Stimulated activated CD8-positive, alpha-beta memory T cell treated with anti-CD3 and anti-CD28 coated beads, Interleukin-15, amount 100 ng/mL, for 1 hour (primary cell): ENCODE measurements at places on chromosomes 12 and 14.

GRCh38 chr12:6742834-6743233, 10.1 kb downstream of the MLF2 start:
- DNase-seq, result no peak

GRCh38 chr12:82746668-82747067, 60.0 kb downstream of the TMTC2 start:
- DNase-seq, result no peak

GRCh38 chr12:27151479-27151878, 69.1 kb upstream of the C12orf71 start:
- no peak for DNase-seq

DNA sequence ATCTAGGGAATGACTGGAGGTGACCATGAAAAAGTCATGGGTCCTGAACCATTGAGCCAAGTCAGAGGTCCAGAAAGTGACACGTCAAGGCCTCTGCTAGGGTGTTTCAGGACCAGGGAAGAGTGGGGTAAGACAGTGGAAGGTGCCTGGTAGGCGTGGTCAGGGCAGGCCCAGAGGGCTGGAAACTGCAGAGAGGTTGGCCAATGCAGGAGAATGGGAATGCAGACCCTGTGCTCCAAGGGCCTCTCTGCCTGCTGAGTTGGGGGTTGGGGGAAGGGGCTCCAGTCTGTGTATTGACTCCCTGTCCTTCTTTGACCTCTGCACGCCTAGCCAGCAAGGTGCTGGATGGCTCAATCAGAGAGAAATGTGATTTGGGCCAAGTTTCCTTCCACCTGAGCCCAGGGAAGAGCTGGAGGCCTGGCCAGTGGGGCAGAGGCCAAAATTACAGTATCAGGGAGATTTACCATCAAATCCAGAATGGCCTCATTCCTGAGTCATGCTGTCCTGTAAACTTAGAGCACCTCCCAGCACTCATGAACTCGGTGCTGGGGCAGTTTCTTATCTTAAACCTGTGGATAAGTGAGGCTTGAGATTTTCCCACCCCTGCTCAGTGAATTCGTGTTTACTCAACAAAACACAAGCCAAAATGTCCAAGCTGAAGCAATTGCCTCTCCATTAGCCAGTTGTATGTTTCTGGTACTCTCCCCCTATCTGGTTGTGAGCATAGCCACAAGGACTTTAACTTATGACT, 24.4 kb downstream of the IRF2BPL start:
- DNase-seq, result no peak

DNA sequence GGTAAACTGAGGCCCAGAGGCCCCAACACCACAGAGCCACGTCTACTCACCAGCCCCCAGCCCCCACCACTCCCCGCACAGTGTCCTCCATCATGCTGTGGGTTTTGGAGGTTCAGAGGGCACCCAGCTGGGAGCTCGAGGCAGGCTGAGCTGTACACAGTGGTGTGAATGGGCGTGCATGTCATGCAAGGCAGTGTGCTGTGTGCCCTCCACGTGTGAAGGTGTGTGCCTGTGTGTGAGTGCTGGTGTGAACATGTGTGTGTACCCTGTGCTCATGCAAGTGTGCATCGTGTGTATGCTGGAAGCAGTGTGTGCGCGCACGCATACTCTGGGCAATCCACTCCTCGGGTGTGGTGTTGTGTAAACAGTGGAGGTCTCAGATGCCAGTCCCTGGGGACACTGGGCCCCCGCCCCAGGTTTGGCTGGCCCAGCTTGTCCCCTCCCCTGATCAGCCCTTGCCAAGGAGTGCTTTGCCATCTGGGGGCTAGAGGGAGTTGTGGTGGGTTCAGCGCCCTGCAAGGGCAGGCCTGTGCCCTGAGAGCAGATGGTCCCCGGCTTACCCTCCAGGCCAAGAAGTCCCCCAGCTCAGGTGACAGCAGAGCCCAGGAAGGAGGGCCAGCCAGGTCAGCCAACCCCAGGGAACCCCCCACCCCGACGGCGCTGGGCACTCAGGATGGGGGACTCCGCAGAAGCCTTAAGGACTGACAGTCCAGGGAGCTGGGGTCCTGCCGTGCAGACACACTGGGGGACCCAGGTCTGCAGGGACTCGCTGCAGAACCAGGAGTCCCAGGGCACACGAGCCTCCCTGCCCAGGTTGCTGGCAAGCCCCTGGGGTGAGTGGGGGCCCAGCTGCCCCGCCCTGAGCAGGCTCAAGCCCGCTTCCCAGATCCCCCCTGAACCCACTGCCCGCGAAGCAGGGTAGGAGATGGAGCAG, 23.8 kb upstream of the GPR132 start:
- no peak for DNase-seq

- DNase-seq, result no peak
These were observed 2.8 kb downstream of the OLR1 start for GRCh38 chr12:10169104-10169503.

DNA sequence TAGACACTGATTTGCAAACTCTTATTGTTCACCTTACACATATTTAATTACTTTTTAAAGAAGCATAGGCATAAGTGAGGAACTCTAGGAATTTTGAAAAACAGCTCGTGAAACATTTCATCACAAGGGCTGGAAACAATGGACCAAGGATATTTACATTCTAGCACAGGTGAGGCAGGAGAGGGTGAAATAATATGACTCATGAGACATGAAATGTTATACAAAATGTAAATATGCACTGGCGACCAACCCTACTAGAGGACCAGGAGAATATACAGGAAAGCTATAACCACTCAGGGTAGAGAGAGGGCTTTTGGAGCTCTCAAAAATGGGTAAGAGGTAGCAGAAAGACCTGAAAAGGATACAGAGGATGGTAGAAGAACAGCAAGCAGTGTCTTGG, 115.3 kb downstream of the PTGER2 start:
- no peak for DNase-seq

DNA sequence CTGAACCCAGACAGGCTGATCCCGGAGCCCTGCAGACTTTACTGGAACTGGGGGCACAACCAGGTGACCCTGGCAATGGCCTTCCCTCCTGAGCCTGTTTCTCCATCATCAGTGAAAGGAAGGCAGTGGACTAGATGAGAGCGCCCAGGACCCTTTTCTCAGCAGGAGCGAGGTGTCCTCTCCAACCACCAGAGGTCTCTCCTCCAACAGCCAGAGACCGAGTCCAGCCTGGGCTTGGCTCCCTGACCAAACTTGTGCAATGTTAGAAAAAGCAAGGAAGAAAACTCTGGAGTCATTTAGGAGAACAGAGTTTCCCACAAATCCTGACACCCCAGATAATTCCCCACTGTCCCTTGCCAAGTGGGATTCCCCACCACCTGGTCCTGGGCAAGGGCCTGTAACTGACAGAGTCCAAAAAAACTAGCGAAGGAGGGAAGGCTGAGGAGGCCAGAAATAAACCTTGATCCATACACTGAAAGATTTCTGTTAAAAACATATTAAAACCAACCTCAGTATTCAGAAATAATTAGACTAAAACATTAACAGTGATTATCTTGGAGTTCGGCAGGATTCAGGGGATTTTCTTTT, 9.0 kb downstream of the RPS6KL1 start:
- no peak for DNase-seq

GRCh38 chr12:42666671-42667243, 77.2 kb upstream of the PRICKLE1 start:
- DNase-seq, result no peak

- DNase-seq, result no peak
These were observed 10.9 kb downstream of the EVL start for GRCh38 chr14:100076133-100076532.

DNA sequence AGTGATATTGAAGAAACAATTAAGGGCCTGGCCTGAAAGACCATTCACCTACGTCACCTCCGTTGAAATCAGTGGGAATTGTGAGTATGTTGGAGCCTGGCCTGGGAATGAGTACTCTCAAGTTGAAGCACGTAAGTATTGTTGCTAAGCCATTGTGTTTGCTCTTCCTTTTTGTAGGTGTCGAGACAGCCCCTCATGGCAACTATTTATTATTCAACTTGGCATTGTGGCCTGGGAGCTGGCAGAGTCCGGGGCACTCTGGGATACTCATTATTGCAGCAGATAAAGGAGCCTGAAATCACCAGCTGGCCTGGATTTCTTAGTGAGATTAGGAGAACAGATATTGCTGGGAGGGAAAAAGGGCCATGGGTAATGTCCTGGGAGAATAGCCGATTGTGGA, 147.4 kb downstream of the C12orf75 start:
- no peak for DNase-seq

DNA sequence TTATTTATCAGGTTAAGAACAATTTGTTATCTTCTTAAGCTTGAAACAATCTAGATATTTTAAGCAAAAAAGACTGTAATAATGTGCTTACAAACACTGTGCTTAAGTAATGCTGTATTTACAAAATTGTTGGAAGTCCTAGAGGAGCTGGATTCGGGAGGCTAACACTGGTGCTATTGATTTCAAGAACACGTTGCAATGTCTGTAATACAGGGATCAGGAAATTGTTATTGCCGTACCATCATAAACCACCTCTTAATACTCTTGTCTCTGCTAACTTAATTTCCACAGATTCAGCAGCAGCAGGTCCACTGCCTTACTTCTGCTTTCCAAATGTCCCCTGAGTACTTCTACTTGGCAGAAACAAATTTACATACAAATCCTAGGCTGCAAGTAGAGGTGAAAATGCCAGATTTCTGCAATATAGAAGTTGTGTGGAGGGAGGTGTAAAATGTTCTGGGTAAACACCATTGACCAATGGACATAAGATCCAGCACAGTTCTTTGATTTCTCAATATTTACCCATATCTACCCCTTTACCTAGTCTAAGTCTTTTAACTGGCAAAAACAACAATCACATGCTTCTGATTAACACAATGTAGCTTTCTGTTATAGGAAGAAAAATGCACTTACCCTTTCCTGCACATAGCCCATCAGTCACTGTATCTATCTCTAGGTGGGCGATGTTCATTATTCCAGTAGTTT, 663.4 kb downstream of the TMTC2 start:
- no peak for DNase-seq

- DNase-seq, result no peak
These were observed 14.8 kb upstream of the RNASE10 start for GRCh38 chr14:20490563-20490962.

GRCh38 chr12:46361667-46362034, 10.9 kb downstream of the SLC38A2 start:
- DNase-seq, result no peak

DNA sequence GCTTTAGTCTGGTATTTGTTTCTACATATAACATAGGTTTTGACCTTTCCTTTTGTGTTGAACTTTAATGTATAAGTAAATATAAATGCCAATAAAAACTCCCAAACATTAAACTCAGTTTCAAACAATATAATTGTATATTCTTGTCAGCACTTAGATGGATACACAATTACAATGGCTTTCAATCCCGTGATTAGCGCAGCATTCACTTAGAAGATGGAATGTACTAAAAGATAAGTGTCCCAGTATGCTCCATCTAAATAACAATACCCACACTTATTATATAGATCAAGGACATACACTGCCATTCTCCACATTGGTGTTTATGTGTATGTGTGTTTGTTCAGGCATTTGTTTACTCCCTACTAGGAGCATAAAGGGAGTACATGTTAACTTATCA, 193.1 kb downstream of the SOX5 start:
- DNase-seq, result no peak

DNA sequence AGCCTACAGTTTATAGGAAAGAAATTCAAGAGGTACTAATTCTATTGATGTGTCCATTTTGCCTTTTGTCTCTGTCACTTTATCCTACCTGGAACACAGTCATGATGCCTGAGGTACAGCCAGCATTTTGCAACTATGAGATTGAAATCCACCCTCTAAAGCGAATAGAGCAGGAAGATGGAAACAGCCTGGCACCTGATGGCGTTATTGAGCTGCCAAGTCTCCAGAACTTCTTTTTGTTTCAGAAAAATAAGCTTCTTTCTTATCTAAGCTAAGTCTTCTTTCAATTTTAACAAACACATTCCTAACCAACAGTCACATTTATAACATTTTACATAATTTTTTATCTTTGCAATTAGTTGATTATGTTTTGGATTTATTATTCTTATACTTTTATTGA, 182.1 kb downstream of the PAWR start:
- no peak for DNase-seq

DNA sequence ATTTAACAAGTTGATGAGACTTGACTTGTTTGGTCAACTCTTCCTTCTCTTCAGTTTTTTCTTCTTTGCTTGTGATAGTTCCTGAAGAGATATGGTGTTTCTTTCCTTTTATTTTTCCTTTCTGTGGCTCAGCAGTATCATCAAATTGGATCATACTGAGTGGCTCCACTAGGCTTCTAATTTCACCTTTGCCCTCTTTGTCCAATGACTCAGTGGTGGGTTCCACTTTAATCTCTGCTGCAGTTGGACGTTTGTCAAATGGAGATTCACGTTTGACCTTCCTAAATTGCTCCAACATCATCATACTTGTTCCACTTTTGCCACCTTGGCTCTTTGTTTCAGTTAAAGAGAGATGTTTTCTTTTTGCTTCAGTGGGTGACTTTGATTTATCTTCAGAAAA, 41.5 kb downstream of the FAM186A start:
- no peak for DNase-seq

DNA sequence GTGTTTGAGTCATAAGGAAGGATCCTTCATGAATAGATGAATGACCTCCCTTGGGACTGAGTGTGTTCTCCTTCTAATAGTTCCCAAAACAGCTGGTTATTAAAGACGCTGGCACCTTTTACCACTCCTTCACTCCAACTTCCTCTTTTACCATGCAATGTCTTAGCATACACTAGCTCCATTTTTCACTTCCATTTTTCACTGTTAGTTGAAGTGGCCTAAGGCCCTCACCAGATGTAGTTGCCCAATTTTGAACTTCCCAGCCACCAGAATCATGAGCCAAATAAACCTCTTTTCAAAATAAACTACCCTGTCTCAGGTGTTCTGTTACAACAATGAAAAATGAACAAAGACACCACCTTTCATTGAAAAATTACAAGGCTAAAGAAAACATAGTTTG, 64.7 kb downstream of the GPR65 start:
- DNase-seq, result no peak

DNA sequence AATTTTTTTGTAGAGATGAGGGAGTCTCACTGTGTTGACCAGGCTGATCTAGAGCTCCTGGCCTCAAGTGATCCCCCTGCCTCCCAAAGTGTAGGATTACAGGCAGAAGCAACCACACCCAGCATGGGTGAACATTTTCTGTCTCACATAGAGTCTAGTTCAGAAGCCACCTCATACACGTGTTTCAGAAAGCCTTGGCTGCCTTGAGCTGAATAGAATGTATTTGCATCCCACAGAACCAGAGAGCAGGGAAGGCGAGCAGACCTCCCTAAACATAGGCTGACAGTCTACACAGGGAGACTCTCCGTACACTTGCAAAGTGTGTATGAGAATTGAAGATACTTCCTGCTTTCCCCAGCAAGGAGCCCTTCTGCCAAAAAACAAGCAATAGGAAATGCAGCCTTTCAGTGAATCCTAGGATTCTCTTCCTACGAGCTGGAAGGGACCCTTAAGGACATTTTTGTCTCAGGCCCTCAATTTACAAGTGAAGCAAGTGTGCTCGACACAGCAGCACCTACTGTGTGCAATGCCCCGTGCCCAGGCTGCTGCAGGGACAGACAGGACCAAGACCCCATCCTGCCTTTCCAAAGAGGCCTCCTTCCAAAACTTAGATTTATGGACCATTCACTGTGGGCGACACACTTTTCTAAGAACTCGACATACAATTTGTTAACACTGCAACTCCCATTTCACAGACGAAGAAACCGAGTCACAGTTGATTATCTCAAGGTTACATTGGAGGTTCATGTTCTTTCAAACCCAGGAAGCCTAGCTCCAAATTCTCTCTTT, 11.2 kb downstream of the NUAK1 start:
- DNase-seq, result no peak
